ENCODE measurements at places on chromosomes 5 and 9. TPM values are rescaled to one million over a fixed set of nuclear protein-coding genes. Genes with fewer than 3 reads are reported as not detected.
A peak's percentile ranks its signal among the peaks of the same experiment; 100 is the strongest.

NTMT1 gene
- 13.5 TPM for total RNA-seq

CBY3 gene
- not detected for total RNA-seq

SPAG8 gene
- total RNA-seq, result 5.1 TPM

TMEM38B gene
- 8.7 TPM for total RNA-seq

ADAMTS16 gene
- 7.2 TPM for total RNA-seq

DNA sequence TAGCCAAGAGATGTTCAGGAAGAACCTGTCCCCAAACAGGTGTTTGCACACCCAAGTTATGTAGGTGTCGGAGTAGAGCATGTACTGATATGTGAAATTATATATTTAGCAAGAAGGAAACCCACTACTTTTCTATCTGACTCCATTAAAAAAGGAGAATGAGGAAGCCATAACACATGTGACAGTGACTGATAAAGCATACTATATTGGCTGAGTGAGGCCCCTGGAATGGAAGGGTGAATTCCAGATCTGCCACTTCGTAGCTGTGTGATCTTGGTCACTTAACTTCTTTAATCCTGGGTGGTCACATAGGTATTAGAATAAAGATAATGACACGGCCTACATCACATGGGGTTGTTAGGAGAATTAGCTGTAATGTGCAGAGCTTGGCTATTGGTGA is 116.0 kb upstream of the MAN2A1 start:
- DNase-seq, result no peak

GRCh38 chr5:43623048-43623680 is 20.2 kb downstream of the NNT start:
- DNase-seq, result no peak

DNA sequence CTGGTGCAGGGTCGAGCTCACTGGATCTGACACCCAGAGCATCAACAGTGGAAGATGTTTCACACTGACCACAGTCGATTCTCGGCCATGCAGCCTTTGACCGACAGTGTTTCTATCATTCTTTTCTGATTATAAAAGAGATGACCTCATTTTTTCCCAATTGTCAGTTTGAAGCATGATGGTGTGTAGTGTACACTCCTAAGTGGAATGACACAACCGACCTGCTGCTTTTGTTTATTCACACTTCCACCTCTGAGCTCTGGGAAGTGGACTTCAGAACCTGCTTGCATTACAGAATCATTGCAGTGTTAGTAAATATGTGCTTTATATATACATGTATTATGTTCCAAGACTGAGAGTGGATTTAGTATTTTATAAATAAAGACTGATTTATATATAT is 128.6 kb downstream of the IRX2 start:
- no peak for DNase-seq

DNA sequence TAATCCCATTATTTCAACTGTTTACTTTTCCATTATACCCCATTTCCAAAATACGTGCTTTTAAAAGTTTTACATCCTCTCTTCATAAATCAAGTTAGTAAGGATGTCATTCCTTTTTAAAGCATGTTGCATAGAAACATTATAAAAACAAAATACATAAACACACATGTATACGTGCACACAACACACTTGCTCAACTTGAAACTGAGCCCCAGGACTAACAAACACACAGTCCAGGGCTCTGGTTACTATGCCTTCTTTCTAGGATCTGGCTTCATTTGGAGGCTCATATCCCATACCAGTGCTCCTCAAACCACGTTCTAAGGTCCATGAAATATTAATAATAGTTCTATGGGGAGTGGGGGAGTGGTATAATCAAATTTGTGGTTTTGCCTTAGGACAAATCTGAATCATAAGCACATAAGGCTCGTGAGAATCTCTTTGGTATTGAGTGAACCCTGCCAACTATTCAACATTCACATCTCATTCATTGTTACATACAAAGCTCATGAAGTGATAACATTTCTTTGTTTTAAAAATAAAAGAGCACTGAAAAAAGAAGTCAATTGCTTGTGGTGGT is 55.2 kb downstream of the NFIB start:
- no peak for DNase-seq

- DNase-seq, result no peak
These were observed 26.7 kb upstream of the FCN2 start for GRCh38 chr9:134853893-134854292.

DNA sequence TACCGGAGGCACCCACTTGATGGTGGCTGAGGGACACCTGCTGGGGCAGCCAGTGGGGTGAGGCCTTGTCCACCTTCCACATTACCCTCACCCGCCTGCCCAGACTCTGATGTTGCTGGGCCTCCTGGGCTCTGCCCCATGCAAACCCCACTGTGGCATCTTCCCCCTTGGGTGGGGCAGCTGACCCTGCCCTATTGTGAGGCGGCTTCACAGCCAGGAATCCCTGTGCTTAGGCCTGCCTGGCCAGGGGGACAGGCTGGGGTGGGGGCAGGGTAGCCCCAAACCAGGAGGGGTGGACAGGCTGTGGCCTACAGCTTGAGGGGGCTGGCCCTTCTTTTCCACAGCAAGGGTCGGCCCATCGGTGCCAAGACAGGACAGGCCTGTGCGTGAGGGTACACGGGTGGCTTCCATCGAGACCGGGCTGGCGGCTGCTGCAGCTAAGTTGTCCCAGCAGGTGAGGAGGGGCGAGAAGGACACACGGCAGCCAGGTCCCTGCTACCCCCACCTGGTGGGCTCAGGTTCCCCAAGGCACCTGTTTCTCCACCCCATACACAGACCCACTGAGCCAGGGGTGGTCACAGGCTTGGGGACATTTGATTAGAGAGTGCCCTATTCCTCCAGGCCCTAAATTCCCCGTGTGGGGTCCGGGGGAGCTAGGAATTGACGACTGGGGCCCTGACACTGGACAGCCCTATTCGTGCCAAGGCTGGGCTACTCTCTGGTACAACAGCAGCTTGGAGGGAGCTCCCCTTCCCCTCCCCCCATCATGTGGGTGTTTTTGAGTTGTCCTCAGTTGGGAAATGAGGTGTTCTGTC is 99.2 kb downstream of the PHF2 start:
- no peak for DNase-seq

DNA sequence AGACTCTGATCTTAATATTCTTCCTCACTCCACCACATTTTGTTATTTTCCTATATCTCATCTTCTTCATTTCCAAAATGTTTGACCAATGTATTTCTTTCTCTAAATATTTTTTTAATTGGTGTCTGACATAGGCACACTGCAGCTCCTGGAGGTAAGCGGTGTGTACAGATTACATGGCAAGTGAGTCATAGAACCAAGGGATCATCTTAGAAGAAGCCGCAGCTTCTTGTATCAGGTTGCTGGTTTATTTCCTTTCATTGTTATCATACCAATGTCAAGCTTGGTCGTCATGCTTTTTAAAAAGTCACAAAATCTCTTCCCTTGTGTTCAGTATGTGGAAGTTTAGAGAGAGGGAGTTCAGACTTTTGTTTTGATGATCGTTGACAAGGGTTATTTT is 526.1 kb upstream of the CDH18 start:
- DNase-seq, result peak; percentile 21

GRCh38 chr9:93280661-93281259 is 96.8 kb downstream of the WNK2 start:
- DNase-seq, result no peak

DNA sequence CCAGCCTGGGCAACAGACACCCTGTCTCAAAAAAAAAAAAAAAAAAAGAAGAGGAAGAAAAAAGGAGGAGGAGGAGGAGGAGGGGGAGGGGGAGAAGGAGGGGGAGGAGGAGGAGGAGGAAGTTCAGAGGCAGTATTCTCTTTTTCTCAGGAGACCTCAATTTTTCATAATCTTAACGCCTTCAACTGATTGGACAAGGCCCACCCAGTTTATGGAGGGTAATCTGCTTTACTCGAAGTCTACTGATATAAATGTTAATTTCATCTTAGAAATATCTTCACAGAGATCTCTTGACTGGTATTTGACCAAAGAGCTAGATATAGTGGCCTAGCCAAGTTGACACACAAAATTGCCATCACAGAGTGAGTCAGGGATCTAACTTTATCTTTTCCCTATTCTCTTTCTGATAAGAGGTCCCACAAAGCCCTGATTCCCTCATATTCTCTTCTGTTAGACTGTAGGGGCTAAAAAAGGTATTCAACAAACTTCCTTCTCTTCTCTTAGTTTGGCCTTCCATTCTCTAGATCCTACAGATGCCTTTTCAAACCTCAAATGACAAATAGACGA is 115.5 kb upstream of the ABCA1 start:
- DNase-seq, result no peak

GRCh38 chr5:35685161-35685560 is 67.5 kb downstream of the SPEF2 start:
- peak; percentile 26 for DNase-seq

DNA sequence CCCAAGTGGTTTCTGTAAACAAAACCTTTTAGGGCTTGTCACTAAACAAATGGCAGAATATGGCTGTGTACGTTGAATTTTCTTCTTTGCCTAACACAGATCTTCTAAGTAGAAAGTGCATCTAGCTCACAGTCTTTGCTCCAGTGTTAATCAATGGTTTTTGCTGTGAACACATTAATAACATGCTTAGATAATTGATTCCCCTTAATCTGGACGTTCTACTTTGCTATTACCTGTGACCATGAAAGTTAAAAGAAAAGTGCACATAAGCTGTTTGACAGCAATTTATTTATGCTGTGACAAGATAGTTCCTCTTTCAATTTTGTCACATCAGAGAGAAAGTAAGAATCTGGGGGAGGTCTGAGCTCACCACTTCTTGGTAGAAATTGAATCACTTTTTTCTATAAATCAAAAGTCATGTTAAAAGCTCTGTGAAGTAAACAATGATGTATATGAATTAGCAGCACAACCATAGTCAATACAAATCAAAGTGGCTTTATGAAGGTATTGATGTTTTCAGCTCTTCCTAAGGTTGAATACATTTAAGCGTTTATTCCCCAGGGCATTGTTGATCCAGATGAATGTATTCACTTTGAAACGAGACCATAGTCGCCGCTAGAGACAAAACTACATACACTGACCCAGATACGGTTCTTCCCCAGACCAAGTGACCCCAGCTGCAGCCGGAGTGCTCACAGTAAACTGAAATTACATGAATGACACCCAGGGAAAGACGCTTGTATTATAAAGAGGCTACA is 174.6 kb upstream of the ZNF608 start:
- DNase-seq, result no peak

GRCh38 chr9:87382900-87383299 is 114.8 kb upstream of the DAPK1 start:
- peak; percentile 61 for DNase-seq

All from umbilical cord (tissue), 2 donors.